ENCODE measurements at places on chromosomes 11 and 22.
A peak's percentile ranks its signal among the peaks of the same experiment; 100 is the strongest.

DNA sequence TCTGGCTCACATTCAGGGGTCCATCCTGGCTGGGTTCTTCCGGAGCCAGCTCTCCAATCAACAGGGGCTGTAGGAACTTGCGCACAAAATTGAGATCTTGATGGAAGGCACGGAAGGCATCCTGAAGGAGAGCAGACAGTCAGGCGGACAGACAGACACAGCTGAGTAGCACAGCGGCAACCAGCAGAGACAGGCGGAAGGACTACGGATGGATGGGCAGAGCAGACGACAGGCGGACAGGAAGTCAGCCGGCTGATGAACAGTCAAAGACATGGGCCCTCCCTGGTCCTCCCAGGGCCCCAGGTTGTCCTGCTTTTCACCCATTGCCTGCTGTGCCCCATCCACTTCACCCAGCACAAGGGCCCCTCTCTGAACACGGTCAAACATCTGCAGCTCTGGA lies 11.3 kb downstream of the FADS3 start:
- DNase-seq = no peak

GRCh38 chr11:117303646-117304315 lies 12.3 kb downstream of the BACE1 start:
- DNase-seq = no peak

DNA sequence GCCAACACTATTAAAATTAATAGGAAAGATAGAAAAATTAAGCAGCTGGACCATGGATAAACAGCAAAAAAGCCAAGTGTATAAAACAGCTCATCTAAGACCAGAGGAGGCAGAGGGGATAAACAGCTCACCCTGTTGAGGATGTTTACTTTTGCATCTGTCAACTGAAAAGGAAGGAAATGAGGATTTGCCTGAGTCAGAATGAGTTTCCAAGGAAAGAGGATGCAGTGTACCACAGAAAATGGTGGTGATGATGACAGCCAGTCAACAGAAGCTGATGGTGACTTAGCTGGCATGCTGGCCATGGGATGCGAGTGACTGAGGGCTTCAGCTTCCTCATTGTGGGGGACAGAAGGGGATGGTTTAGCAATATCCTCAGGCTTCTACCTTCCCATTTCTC lies 183.5 kb downstream of the KIRREL3 start:
- peak; percentile 72 for DNase-seq

DNA sequence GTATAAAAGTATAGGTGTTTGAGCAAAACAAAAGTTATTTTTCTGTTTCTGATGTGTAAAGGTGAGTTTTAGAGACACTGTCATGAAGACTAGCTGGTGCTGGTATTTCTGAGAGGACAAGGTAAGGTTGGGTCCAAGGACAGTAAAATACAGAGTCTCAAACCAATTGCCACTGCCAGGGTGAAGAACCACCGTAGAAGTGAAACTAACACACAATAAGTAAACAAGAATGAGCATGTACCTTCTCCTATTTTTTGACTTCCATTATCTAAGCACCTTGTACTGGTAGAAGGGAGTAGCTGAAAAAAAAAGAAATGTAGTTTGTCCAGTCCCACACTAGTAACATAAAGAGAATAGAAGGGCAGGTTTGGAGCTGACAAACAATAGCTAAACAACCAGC lies 117.3 kb downstream of the TTC28 start:
- no peak for DNase-seq

DNA sequence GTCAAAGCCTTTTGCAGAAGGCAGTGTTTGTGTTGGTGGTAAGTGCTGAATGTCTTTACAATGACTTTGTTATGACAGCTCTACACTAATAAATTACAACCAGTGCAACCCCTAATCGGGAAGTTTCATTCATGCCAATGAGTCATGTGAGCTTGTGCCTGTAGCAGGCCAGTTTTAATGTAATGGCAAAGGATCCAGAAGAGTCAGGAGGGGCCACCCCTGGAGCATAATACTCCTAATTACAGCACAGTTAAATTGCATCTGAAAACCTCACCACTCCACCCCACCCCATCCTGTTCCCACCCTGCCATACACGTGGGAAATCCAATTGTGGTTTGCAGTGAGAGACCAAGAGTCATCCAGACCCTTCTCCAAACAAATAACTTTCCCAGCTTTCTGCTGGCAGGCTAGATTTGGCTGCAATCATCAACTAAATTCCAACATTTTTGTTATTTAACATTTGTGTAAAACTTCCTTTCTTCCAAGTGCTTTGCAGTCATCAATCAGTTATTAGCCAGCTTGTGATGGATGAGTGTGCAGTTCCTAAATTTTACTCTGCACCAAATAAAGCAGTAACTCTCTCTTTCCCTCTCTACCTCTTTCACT lies 277.3 kb upstream of the FAT3 start:
- peak; percentile 96 for DNase-seq

DNA sequence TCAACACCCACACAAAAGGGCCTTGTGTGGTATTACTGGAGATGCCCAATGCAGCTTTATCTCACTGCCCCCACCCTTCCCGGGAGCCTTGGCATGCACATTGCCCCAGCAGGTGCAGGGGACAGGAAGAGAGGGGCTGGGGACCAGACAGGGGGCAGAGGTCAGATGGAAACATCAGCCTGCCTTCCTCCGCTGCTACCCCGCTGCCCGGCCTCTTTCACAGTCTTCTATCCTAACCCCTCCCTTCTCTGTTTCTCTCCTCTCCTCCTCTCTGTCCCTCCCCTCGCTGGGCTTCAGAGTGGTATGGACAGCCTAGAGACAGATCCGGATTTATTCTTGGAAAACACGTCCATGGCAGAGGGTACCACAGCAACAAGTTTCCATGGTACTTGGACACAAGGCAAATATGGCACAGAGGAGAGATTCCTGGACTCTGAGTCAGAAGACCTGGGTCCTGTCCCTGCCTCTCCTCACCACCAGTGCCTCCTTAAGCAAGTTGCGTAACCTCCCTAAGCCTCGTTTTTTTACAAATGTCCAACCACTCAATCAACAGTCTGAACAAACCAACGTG lies 8.3 kb upstream of the IGSF9B start:
- peak; percentile 68 for DNase-seq

GRCh38 chr11:48093795-48094642 lies 113.7 kb downstream of the PTPRJ start:
- DNase-seq = no peak

GRCh38 chr22:31328544-31328960 lies 17.6 kb downstream of the PATZ1 start:
- DNase-seq = no peak

DNA sequence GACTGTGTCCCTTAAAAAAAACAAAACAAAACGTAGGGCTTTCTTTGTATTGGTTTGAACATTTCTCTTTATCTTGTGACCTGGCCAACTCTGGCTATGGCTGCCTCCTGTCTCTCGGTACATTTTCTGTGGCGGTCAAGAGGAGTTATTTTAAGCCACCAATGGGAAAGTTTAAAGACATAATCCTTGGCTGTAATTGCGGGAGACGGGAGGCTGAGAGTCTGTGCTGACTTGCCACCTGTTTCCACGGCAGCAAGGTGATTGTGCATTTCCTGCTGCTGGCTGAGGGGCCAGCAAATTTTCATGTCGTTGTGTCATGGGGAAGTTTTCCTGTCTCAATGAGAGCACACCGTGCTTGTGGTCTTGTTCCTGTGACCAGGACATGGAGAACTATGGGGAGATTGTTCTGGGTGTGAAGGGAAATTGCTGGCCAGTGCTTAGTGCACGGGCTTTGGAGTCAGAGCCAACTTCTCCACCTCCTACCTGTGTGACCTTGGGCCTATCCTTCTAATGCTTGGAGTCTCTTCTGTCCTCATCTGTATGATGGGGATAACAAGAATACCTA lies 11.0 kb downstream of the PTPRJ start:
- DNase-seq = peak; percentile 94

DNA sequence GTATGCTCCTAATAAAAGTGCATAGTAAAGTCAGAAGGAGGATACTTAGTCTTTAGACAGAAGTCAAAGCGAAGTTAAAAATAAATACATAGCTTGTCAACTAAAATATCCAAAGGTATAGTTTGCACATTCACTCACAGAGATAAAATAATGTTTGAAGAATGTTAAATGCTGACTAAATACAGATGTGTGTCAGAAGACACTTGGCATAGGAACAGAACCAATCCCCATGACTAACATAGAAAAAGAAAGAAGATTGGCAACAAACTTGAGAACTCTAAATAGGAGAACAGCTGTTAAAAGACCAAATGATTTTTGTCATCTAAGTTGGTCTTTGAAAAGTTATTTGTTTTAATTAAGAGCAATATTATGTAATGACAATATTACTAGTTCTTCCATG lies 1172.1 kb upstream of the RAG2 start:
- no peak for DNase-seq

DNA sequence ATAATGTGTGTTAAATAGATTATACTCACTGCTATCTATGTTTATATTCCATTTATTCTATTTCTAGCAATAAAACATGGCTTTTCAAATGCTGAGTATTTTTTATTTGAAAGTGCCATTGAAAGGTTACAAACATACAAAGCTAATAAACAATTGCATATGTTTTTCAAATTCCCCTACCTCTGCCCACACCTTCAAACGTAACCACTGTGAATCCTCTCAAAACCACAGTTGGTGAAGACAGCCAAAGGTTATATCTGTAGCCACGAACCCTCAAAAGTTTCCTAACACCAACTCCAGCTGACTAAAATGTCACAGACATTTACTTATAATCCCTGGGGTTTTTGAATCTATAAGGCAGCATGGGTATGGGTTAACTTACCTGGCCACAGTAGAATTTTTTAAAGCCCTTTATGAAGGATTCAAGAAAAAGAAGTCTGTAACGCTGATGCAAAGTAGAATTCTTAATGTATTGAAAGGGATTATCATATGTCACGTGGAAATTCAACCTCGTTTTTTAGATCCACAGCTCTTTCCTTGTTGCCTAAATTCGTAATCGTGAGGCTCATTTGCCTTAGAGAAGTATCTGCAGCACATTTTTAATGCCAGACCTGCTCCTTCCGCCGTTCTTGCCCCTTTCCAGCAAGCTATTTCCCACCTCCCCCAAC lies 122.5 kb upstream of the ZC3H12C start:
- DNase-seq = peak; percentile 59

GRCh38 chr22:48319321-48320047 lies 1508.2 kb downstream of the BRD1 start:
- DNase-seq = no peak

GRCh38 chr22:32852395-32853251 lies 51.1 kb downstream of the TIMP3 start:
- DNase-seq = no peak

- no peak for DNase-seq
These were observed 21.6 kb downstream of the TUG1 start for GRCh38 chr22:30990690-30991089.

GRCh38 chr11:45997599-45997998 lies 75.1 kb downstream of the LARGE2 start:
- no peak for DNase-seq

DNA sequence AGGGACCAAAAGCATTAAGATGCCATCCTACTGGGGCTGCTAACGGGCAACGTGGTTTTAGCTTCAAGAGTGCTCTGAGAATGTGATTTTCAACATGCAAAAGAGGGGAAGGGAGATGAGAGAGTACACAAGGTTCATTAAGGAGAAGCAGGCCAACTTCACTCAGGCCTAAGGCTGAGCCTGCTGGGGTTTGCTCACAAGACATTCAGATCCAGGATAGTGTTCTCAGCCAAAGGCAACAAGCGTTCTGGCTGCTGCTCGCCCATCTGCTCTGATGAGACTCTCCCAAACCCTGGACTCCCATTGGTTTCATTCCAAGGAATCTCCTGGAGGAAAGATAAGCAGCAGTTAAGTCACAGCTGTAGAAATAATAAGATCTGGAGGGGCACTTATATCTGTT lies 23.6 kb upstream of the UPB1 start:
- no peak for DNase-seq

- DNase-seq = no peak
These were observed 136.7 kb downstream of the SPATA19 start for GRCh38 chr11:133708547-133709051.

DNA sequence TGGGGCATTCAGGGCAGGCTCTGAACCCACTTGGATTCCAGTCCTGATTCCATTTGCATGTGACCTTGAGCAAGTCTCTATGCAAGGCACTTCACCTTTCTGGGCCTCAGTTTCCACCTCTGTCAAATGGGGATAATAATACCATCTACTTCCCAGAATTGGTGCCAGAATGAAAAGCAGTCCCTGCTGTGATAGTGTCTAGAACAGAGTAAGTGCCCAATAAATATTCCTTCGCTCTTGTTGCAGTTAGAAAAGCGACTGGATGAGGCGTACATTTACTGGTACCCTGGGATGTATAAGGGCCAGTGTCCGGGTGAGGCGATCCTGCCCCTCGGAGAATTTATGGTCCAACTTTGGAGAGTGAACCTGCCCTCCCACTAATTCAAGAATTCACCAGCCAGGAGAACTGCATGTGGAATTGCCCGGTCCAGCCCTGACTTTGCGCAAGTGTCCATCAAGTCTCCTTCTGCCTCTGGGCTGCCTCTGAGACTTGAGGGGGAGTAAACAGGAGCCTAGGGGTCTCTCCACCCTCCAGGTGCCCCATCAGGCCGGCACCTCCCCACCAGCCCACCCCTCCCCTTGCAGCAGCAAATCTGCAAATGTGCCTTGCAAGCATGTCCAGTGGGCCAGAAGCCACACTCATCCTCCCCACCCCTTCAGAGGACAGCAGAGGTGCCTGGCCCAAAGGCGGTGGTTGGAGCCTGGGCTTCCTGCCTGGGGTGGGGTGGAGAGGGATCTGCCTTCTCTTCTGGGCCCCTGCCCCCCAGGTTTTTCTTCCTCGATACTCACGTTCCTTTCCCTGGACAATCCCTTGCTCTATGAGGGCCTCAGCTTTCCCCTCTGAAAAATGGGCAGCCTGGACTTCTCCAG lies 30.9 kb upstream of the SLC35C1 start:
- DNase-seq = no peak
